ENCODE measurements at places on chromosomes 7 and 10.

DNA sequence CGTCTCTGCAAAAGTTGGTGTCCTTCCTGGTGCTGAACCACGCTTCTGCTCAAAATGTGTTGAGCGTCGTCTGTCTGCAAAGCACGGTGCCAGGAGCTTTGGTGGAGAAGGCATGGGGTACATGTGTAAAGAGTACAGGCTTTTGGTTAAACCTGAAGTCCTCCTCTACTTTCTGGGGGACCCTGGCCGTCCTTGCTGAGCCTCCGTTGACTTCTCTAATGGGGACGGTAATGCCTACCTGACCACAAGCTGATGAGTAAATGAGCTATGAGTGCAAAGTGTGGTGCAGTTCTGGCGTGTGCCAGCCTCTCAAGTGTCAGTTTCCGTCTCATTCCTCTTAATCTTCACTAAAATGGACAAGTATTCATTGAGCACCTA, 527 bp upstream of the HERPUD2 start:
- no peak for DNase-seq

GRCh38 chr7:46776790-46777189, 805.1 kb downstream of the TNS3 start:
- no peak for DNase-seq

- DNase-seq: no peak
Measured at GRCh38 chr7:108650467-108650866, 80.8 kb downstream of the DNAJB9 start.

- no peak for DNase-seq
Measured at GRCh38 chr7:48637382-48637781, 287.0 kb upstream of the CDC14C start.

DNA sequence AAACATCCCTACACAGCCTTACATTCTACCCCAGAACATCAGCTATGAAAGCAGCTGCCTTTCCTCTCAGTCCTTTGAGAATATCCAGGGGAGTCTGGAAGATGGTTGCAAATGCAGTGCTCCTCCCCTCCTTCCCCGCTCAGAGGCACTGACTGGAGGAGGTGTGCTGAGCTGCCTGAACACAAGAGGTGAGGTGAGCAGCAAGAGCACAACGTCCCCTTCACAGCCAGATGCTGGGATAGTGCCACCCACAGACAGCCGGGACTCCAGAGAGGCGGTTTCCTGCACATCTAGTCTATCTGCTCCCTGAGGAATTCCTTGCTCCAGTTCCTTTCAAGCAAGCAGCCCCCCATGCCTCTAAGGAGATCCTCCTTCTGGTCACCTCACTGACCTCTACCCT, 74.2 kb downstream of the EZH2 start:
- DNase-seq: no peak

- no peak for DNase-seq
Measured at GRCh38 chr7:47291461-47292081, 290.3 kb downstream of the TNS3 start.

- no peak for DNase-seq
Measured at GRCh38 chr10:26844396-26844975, 16.3 kb downstream of the ABI1 start.

DNA sequence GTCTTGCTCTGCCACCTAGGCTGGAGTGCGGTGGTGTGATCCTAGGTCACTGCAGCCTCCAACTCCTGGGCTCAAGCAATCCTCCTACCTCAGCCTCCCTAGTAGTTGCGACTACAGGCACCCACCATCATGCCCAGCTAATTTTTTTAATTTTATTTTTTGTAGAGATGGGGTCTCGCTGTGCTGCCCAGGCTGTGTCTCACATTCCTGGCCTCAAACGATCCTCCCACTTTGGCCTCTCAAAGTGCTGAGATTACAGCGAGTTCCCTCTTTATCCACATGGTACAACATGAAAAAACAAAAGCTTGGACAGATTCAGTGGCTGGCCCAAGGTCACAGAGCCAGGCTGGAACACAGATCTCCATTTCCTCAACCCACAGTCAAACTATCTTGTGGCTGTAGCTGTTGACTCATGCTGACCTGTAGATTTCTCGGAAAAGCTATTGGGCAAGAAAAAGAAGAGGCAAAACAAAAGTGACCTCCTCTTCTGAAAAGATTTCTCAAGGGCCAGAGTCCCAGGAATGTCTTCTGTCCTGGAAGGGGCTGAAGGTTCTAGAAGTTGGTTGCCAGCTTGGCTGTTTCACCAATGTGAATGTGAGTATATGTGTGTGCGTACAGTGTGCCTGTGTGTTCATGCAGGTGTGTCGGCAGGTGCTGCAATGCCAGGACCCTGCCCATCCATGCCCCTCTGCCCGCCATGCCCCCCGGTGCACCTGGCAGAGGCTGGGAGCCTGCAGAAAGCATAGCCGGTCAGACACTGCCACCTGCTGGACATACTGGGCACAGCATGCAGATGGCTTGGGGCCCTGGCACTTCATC, 28.4 kb downstream of the TMEM130 start:
- peak; percentile 43 for DNase-seq

DNA sequence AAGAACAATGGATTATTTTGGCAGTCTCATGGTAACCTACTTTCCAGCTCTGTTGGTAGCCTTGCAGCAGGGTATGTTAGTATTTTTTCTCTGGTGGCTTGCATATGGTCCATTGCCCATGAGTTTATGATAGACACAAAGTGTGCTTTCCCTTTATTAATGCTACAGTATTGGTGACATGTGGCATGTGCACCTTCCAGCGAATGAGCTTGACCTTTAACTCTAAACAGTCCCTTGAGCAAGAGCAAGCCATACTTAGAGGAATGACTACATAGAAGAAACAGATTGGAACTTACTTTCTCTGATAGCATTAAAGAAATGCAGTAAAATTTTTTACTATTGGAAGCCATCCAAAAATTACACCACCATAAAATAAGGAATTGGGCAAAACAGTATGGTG, 73.9 kb downstream of the VTI1A start:
- no peak for DNase-seq

DNA sequence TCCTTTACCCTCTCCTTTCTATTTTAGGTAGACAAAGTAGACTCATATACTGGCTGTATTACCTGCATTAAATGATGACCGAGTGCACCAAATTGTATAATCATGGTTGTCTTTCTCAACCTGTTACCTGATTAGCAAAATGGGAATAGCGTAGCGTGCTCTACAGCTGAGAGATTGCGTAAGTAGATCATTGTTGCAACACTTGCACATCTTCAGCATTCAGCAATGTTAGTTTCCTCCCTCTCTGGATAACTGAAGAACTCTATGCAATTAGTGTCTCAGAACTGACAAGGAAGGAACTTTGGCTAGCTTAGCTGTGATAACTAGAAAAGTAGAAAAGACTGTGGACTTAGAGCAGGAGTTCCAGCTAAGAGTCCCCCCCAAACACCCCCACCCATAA, 787.4 kb downstream of the PHTF2 start:
- DNase-seq: no peak

DNA sequence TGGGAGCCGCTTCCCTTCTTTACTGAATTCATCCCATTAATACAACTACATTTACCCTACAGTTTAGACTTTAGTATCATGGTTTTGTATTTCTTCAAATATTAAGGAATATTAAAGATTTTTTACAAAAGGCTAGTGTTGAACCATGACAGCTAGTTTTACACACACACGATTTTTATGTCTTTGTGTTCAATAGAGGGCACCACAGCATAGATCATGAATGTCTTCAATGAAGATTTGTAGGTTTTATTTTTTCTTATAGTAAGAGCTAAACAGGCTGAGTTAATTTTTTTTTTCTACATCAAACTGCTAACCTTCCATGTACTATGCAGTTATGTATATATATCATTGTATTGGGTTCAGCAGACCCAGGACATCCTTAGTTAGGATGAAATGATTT, 76.9 kb downstream of the SNX10 start:
- no peak for DNase-seq

DNA sequence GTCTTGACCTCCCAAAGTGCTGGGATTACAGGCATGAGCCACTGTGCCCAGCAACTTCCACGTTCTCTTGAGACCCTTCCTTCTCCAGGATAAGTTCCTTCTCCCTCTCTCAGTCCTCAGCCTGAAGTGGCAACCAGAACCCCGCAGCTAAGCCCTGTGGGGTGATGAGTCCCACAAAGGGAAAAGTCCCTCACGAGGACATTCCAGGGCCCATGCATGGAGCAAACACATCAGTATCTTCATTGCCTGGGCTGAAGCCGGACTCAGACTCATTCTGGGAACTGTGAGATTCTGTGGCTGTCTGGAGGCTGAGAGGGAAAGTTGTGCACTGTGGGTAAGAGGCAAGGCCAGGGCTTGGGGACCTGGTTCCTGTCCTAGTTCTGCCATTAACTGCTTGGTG, 622.9 kb downstream of the GALNT17 start:
- no peak for DNase-seq

DNA sequence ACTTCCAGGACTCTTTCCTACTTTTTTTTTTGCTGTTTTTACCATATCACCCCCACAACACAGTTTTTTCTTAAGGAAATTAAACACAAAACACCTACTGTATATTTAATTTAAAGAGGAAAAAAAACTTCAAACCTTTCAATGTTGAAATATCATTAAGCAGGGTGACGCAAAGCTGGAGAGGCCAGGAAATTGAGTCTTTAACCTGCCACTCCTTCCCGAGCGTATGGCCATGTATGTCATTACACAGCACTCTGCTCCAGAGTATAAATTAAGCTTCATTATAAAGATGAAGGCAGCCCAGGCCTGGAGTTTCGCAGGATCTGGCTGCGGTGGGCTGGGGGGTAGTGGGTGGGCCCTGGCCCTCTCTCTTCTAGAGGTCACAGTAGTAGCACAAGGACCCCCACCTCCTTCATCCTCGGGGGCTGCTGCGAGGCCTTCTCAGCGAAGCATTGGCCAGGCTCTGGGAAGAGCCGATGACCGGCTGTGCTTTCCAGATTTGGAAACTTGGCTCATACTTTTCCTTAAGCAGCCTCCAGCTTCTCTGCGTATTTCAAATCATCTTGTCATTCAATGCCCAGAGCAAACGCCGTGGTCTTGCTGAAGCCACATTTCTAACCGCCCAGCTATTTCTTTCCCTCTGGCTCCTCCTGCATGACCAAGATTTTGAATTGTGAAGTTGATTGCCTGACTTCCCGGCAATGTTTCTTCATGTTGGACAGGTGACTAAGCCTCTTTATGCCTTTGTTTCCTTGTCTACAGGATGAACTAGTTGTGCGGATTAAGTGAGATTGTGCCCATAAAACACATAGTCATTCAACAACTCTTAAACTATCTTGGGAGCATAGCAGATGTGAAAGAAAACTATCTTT, 765.1 kb downstream of the SUGCT start:
- DNase-seq: no peak

GRCh38 chr7:20343205-20343604, 12.5 kb downstream of the ITGB8 start:
- DNase-seq: no peak

DNA sequence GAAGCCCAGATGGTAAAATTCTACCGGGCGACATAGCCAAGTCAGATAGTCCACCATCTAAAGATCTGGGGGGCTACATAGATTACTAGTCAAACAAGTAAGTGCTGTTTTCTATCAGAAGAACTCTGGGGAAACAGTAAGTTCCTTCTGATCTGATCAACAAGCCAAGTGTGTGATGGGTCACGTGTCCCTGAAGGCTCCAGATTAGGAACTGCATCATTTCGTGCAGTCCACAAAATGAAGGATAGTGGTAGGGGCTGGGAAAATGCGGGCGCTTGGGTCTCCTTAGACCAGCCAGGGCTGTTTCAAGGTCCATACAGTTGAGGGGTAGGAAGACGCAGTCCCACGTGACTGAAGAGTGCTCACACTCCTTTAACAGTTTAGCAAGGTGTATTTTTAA, 1.8 kb upstream of the CHN2 start:
- DNase-seq: no peak

GRCh38 chr10:126921974-126922525, 16.8 kb downstream of the DOCK1 start:
- DNase-seq: no peak

GRCh38 chr10:31399171-31399570, 80.2 kb downstream of the ZEB1 start:
- no peak for DNase-seq

DNA sequence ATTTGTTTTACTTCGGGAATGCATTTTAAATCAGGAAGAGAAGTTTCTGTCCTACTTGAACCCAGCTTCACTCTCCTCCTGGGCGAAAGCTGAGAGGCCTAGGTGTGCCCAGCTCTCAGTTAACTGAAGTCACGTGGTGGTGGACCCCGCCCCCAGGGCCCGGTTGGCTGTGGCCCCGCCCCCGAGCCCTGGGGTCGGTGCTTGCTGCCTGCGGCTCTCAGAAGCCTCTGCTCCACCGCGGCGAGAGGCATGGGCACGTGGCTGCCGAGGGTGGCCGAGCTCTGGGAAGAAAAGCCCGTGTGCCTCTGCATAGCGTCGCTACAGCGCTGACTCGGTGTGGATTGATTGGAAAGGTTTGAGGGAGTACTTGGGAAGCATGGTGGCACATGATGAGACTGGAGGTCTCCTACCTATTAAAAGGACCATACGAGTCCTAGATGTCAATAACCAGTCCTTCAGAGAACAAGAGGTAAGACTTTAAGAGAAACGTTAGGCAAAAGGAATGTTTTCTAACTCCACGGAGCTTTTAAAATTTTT, 34.1 kb downstream of the NET1 start:
- DNase-seq: peak; percentile 61

GRCh38 chr10:91238191-91238590, 17.7 kb downstream of the PCGF5 start:
- DNase-seq: no peak

GRCh38 chr7:78673272-78673671, 780.2 kb downstream of the MAGI2 start:
- no peak for DNase-seq

DNA sequence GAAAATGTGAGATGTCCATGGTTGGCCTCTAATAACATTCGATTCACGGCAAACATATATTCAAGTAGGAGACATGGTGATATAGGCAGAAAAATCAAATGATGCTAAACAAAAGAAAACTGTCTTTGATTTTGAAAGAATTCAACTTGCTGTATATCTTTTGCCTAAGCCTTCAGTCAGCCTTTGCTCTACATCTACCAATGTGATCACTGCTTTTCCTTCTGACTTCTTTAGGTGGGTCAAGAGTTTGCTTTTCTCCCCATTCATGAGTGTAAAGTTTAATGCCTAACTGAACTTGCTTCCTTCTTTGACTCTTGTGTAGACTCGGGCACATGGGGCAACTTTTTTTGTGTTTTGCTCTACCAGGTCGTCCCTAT, 417 bp upstream of the HIF1AN start:
- DNase-seq: no peak

- DNase-seq: no peak
Measured at GRCh38 chr7:69457595-69458504, 140.4 kb upstream of the AUTS2 start.

GRCh38 chr7:27064661-27065060, 31.1 kb downstream of the HOXA1 start:
- DNase-seq: no peak

GRCh38 chr7:72409638-72410015, 2.5 kb downstream of the CALN1 start:
- no peak for DNase-seq

GRCh38 chr7:130947792-130948580, 214.0 kb upstream of the KLF14 start:
- no peak for DNase-seq

GRCh38 chr10:13696071-13696470, 109.3 kb downstream of the PRPF18 start:
- DNase-seq: no peak

Measured in stimulated activated CD8-positive, alpha-beta memory T cell treated with anti-CD3 and anti-CD28 coated beads, Interleukin-12 subunit alpha, Interleukin-12 subunit beta, amount 100 ng/mL, for 1 hour (primary cell).